ENCODE measurements at places on chromosomes 3 and 15. TPM values are rescaled to one million over a fixed set of nuclear protein-coding genes. Genes with fewer than 3 reads are reported as not detected.

IQCF5 gene
- not detected for total RNA-seq

FRMD4B gene
- total RNA-seq, result 38.7 TPM

DNA sequence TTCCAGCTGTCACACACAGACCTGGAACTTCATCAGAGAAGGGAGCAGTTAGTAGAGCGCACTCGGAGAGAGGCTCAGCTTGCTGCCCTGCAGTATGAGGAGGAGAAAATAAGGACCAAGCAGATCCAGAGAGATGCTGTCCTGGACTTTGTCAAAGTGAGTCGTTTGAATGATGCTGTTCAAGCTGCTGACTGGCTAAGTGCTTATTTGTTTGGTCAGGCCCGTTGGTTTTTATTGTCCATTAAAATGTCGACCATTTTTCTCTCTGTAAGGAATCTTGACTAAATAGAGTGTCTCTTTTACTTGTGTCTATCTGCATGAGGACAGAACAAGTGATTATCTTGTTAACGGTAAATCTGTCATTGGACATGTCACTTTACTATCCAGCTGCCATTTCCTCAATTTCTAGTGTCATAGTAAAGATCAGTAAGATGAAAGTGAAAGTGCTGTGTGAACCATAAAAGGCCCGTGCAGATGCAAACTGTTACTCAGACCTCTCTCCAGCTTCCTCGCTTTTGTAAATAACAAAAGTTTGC is 56.9 kb downstream of the LRCH3 start:
- DNase-seq, result no peak

DNA sequence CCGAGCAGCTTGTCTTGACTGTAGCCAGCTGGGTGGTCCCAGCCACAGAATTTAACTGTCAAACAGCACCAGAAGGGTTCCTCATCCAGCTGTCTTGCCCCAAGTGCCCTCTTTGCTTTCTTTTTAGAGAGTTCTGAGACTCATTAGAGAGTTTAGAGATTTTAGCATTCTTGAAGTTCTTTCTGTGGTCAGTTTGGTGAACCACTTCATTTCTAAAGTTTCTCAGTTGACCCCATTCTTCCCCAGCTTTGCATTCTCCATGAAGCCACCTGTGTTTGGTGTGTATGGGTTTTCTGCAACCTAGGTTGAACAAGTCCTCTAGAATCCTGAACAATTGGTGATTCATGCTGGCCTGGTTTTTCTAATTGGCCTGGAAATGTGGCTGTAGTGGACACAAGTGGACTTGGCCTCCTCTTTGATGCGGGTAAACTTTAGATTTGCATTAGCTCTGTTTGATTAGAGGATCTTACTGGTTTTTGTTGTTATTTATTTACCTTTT is 33.7 kb downstream of the FLNB start:
- DNase-seq, result no peak
